CD4-positive, alpha-beta T cell treated with Interferon gamma for 1 hour (primary cell): ENCODE measurements at places on chromosomes 2 and 18.

DNA sequence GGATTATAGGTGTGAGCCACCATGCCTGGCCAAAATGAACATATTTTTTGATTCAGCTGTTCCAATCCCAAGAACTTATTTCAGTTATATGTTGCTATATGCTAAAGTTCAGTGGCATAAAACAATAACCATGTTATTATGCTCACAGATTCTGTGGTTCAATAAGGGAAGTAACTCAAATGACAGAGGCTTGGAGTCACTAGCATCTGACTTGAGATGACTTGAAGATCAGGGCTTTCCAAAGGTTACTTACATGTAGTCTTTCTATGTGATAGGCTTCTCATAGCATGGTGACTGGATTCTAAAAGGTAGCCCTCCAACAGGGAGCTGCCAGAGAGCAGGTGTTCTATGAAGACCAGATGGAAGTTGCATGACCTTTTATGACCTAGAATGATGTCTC is 17.2 kb downstream of the CLK1 start:
- DNase-seq, result no peak

GRCh38 chr2:46722142-46722541 is 193.5 kb downstream of the MCFD2 start:
- no peak for DNase-seq

- DNase-seq, result no peak
Observed at GRCh38 chr2:231673348-231673770, 35.0 kb upstream of the PTMA start.

- no peak for DNase-seq
Observed at GRCh38 chr2:98347298-98348065, 1.2 kb downstream of the CNGA3 start.

DNA sequence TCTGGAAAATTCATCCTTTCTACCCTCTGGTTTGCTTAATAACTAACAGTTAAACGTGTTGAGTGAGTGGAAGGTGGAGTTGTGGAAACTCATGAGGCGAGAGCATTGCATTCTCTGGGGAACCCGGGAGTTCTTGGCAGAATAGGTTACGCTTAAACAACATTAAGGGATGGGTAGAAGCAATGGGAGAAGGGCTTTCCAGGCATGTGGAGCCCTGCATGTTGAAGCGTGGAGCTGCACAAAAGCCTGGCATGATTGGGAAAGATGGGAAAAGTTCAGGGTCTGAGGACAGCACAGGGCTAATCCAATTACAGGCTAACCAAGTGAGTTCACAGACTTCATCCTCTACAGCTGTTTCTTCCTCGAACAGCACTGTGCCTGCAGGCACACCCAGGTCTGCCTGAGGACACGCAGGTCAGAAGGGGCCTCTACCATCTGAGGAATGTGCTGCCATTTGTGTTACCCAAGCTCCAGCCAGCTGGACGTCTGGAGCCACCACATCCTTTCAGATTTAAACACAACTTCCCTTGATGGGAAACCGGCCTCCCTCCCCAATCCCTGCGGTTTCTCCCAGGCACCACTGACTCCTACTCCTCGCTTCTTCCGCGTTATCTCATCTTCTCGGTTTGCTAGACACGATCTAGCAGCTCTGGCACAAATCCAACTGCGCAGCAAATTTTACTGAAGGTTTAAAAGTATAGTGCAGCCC is 164.2 kb downstream of the ANTXR1 start:
- peak; percentile 9 for DNase-seq

DNA sequence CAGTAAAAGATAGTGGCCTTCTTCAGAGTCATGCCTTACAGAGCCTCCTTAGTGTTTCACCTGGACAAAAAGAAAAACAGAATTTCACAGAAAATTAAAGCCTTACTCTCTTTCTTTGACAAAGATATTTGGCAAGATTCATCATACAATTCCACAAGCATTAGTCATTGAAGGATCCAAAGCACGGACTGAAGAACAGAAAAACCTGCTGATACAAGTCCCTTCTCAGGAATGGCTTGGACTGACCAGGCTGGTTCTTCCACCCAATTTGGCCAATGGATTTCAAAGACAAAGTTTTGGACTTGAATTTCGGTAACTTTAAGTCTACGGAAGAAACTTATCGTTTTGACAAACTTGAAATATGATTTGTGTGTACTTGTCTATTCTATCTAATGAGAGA is 39.1 kb upstream of the GALNT3 start:
- no peak for DNase-seq

GRCh38 chr2:177327009-177327408 is 62.5 kb upstream of the NFE2L2 start:
- no peak for DNase-seq

DNA sequence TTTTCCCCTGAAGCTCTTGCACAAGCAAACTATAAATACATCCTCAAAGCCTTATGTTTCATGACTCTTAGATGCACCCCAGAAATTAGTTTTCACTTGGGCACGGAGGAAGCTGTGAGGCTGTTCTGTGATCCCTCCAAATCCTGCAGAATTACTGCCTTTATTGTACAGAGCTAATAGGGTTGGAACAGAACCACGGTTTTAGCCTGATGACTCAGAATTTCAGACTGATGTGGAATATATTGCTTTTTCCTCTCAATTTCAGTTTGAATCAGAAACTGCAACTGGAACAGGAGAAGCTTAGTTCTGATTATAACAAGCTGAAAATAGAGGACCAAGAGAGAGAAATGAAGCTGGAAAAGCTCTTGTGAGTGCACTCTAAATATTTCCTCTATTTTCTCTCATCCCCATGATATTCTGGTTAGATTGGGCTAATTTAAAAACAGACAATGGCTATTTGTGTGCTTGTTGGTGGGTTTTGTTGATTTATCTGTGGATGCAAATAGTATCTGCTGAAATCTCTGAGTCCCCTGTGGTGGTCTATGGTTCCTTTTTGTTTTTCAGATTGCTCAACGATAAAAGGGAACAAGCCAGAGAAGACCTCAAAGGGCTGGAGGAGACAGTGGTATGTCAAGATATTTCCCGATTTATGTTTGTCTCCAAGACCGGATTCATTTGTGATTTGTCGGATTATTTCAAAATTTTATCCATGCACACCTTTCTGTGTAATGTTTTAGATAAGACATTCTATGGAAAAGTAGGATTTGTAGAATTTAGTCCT is 38.2 kb upstream of the LYPD6B start:
- DNase-seq, result no peak

- DNase-seq, result no peak
Observed at GRCh38 chr2:216604458-216604857, 28.8 kb upstream of the IGFBP2 start.

- DNase-seq, result no peak
Observed at GRCh38 chr2:50777954-50778353, 254.0 kb downstream of the NRXN1 start.

DNA sequence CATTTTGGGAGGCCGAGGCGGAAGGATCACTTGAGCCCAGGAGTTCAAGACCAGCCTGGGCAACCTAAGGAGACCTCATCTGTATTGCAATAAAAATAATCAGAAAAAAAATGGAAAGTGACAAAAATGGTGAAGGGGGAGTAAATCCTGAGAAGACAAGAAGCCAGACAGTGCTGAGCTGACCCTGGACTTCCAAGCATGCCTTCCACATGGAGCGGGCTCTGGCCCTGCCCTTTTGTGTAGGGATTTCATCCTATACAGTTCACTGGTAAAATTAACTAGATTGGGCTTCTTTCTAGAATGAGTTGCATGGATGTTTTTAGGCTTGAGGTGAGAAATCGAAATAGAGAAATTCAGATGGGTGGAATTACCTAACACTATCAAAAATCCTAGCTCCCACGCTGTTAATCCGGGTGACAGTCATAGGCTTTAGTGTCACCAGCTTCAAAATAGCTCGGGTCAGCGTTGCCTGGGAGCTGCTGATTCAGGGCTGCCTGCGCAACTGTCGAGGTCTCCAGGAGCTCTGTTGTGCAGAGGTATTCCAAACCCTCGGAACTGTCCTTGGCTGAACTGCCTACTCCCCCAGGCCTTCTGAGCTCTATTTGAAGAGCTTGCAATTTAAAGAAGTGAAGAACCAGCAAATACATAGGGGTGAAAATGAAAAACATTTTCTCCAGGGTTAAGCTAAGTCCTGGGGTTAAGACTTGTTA is 21.5 kb upstream of the ZNF532 start:
- no peak for DNase-seq

GRCh38 chr18:64539847-64540246 is 391.0 kb upstream of the LINC00305 start:
- no peak for DNase-seq

GRCh38 chr2:74004212-74005182 is 19.8 kb downstream of the TET3 start:
- DNase-seq, result no peak

DNA sequence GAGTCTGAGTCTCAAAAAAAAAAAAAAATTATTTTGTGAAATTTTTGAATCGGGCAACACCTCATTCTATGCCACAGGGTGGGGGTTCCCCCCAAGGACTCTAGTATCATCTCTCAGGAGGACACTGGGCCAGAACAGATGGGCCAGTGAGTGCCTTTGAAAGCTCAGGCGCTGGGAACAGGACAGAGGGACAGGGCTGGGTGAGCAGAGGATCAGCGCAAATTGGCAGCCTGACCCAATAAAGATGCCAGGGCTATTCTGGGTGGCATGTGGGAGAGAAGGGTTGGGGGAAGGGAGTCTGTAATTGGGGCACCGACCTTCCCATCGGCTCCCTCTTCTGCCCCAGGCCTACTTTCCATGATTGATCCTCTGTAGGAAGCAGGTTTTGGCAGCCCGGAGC is 44.0 kb downstream of the KIF3C start:
- no peak for DNase-seq

DNA sequence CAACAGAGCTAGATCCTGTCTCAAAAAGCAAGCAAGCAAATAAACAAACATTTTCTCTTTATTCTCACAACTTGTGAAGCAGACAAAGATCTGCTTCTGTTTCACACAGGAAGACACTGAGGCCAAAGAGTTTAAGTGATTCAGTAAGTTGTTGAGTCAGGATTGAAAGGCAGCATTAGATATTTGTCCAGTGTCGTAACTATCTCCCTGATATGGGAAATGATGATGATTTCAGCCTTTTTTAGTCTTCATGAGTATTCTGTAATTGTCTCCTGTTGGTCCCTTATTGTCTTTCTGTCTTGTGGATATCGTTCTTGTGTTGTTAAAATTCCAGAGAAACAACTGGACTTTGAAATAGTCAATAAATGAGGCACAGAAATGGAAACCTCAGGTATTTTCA is 59.6 kb downstream of the GATA6 start:
- DNase-seq, result no peak

GRCh38 chr2:98134172-98135005 is 47.4 kb downstream of the VWA3B start:
- DNase-seq, result peak; percentile 82

DNA sequence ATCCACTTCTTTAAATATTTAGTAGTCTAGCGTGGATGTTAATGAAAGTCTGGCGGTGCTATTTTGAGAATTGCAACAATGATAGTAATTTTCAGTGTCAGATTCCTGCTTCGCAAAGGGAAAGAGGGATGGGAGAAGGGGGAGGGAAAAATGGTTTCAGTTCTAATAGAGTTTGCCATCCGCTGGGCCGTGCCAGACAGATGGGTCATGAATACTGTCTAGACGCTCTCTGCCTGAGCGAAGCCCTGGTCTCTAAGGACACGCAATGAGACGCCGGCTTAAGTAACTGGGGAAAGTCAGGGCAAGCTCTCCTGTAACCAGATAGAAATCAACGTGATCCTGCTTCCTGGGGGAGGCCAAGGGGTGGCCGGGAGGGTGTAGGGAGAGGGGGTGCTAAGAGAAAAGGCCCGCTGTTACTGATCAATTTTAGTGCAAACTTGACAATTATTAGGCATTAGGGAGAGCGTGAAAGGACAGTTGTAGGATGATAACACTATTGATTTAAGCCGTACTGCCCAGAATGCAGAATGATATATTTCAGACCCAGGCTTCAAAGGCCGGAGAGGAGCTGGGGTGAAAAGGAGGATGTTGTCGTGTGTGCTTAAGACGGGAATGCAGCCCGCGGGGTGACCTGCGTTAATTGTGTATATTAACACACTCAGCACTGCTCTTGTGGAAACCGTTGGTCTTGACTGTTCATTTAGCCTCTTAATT is 229.2 kb downstream of the LDLRAD4 start:
- no peak for DNase-seq

DNA sequence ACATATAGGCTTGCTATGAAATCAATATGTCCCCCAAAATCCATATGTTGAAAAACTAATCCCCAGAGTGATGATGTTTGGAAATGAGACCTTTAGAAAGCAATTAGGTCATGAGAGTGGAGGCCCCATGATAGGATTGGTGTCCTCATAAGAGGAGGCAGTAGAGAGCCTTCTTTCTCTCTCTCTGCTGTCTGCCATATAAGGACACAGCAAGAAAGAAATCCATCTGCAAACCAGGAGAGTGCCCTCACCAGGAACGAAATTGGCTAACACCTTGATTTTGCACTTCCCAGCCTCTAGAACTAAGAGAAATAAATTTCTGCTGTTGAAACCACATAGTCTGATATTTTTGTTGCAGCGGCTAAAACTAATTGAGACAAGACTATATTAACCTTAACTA is 89.5 kb downstream of the NBAS start:
- no peak for DNase-seq

DNA sequence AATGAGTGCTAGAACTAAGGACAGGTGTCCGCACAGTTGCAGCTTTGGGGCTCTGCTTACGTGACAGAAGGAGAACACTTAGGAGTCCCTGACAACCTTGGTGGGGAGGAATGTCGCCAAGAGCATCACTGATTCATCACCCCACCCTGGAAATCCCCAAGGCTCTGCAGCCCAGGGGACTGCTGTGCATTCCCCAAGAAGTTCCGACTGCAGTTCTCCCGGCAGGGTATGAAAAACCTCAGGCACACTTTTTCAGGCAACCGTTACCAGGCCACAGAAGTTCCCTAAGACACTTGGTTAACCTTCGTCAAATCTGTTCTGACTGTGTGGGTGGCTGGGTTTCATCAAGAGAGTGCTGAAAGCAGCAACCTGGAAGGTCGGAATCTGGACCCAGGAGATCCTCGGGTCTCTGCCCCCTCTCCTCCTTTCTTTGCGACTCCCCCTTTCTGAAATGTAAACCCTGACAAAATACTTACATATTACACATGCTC is 192.1 kb upstream of the CXCR4 start:
- no peak for DNase-seq

- no peak for DNase-seq
Observed at GRCh38 chr2:60440767-60441163, 112.7 kb downstream of the BCL11A start.

- DNase-seq, result no peak
Observed at GRCh38 chr2:181911830-181912229, 20.3 kb downstream of the ITPRID2 start.

GRCh38 chr2:45611020-45611859 is at the start of gene SRBD1:
TSS of gene SRBD1 (minus strand) at chr2:45611267. CDS start at chr2:45605441, 5,826 bp downstream.
- peak; percentile 88 for DNase-seq
